ENCODE measurements at places on chromosomes 3 and 15.

DNA sequence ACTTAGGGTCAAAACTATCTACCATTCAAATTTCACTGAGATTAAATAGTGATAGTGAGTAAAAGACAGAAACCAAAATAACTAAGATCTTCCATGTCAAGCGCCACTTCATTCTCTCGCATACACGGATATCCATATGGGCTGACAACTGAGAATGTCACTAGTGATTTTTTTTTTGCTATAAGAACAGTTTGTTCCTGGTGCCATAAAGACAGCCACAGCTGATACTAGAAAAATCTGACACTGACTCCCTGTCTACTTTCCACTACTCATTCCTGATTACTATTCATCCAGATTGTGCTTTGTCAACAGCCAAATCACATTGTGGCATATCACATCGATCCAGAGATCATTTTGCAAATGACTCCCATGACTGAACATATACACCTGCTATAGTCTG lies 45.8 kb upstream of the CDAN1 start:
- no peak for DNase-seq

DNA sequence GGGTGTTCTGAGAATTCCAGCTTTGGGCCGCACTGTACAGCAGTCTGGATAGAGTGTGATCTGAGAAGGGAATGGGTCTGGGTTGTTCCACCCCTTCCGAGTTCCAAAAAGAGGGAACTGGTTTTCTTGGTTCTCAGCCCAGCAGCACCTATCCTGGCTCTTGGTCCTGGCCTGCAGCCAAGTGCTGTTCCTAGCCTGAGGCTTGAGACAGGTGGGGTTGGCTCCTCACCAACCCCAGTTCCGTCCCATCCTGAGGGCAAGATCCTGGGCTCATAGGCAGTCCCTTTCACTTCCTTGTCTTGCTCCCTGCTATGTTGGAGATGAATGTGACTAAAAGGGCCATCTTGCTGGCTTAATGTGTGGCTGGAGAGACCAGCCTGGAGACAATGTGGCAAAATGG lies 15.2 kb downstream of the IVD start:
- DNase-seq = no peak

DNA sequence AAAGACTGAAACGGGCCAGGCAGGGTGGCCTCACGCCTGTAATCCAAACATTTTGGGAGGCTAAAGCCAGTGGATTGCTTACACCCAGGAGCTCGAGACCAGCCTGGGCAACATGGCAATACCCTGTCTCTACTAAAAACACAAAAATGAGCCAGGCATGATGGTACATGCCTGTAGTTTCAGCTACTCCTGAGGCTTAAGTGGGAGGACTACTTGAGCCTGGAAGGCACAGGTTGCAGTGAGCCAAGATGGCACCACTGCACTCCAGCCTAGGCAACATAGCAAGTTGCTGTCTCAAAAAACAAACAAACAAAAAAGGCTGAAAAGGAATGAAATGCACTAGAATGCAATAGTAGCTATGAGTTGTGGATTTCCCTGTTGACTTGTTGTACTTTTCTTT lies 94.7 kb downstream of the STAG1 start:
- no peak for DNase-seq

DNA sequence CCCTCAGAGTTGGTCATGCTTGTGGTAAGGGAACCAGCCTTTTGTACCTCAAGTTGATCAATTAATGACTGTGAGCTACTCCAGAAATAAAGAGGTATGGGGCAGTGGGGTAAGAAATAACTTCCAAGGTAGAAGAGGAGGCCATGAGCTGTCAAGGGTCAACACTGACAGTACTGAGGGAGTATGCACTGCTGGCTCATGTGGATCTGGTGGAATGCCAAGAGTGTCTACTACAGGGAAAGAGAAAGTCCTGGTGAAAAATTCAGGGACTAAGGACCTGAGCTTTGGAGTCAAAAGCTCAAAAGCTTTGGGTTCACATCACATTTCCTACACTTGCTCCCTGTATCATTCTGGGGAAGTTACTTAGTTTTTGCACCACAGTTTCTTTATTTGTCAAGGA lies 154.9 kb downstream of the SEMA6D start:
- DNase-seq = peak; percentile 20

DNA sequence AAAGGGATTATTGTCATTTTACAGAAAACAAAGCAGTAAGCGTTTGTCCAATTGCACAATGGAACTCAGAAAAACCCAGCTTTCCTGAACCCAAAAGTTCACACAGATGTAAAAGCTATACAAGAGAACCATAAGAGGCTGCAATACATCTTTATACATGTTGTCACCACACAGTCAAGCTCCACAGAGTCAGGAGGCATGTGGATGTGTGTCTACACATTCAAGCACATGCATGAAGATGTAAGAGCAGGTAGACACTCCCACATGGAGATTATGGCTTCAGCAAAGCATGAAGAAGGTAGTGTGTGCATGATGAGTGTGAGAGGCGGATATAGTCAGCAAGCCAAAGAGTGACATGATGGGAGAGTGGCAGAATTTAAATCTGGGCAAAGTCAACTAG lies 124.7 kb upstream of the THBS1 start:
- no peak for DNase-seq

DNA sequence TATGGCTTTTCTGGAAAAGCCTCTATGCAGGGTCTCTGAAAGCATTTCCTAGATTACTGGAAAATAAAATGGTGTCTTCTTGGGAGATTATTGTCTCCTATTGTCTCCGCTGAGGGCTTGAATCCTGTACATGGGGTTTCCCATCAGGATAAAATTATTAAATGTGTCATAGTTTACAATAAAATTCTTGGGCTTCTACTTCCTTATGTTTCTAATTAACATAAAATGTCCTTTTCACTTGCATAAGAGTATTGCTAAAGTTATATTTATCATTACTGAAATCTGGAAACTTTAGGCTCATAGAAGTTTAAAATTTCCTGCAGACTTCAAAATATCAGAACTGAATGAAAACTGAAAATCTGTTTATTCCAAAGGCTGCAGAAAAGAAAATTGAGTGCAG lies 595.5 kb upstream of the AGTR1 start:
- no peak for DNase-seq
